ENCODE measurements at places on chromosomes 12 and 14. TPM values are rescaled to one million over a fixed set of nuclear protein-coding genes. Genes with fewer than 3 reads are reported as not detected.

TTC9 gene
- total RNA-seq: 1.6 TPM

TMEM121 gene
- total RNA-seq: 6.0 TPM

ALDH1L2 gene
- 153 TPM for total RNA-seq

SINHCAF gene
- 26.9 TPM for total RNA-seq

Measured in chondrocyte (in vitro differentiated cells).